ENCODE measurements at places on chromosomes 3 and 15.

- DNase-seq = no peak
Measured at GRCh38 chr3:147425388-147425850, 16.3 kb downstream of the ZIC1 start.

GRCh38 chr3:14410106-14410502 lies 7.7 kb downstream of the SLC6A6 start:
- DNase-seq = no peak

DNA sequence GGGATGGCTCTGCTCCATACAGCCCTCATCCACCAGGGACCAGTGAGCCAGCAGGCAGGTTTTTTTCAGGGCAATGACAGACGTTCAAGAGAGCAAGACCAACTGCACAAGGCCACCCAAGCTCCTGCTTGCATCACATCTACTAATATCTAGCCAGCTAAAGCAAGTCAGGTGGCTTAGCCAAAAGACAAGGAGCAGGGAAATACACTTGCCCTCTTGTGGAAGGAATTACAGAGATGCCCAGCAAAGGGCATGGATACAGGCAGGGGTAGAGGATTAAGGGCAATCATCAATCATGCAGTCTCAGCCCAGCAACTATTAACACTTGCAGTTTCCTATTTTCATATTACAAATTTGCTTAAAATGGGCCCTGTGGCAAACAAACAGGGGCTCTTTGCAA lies 81.5 kb upstream of the NTRK3 start:
- DNase-seq = no peak

DNA sequence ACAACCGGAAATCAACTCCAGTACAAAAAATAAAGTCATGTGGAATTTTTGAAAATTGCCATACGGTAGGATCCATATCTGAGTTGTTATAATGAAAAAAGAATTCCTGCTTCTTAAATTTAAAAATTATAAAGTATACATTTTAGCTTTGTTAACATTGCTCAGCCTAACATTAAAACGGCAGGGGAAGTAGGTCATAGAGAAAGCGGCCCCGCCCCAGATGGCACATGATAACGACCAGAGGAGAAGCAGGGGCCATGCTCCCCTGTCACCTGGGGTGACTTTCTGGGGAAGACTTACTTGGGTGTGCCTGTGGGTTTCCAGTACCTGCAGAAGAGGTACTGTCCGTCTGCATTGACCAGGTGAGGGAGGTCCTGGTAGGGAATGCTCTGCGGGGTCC lies 921 bp downstream of the MGLL start:
- no peak for DNase-seq

DNA sequence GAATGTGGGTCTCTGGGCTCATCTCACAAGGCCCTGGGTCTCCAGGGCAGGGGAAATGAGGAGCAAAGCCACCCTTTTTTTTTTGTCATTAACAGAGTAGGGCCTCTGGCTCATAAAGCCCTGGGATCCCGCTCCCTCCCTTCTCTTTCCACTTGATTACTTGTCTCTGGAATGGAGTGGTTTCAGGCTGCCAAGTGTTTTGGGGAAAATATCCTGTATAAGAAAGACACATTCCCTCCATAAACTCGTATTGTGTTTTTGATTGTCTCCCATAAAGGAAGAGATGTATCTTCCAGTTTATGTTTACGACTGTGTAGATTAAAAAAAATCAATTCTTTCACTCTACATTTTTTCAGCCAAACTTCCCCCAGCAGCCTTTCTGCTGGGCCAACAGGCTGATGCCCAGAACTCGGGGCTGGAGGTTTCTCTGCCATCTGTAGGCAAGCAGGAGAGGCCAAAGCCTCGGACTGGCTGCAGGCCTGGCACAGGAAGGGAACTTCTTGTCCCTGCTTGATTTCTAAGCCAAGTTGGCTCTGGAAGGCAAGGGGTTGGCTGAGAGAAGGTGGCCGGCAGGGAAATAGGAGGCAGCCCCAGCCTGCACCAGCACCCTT lies 49.4 kb upstream of the INSYN1 start:
- no peak for DNase-seq

- DNase-seq = no peak
Measured at GRCh38 chr3:196423044-196423781, 9.0 kb downstream of the UBXN7 start.

- no peak for DNase-seq
Measured at GRCh38 chr3:127903611-127904375, 11.2 kb upstream of the KBTBD12 start.

DNA sequence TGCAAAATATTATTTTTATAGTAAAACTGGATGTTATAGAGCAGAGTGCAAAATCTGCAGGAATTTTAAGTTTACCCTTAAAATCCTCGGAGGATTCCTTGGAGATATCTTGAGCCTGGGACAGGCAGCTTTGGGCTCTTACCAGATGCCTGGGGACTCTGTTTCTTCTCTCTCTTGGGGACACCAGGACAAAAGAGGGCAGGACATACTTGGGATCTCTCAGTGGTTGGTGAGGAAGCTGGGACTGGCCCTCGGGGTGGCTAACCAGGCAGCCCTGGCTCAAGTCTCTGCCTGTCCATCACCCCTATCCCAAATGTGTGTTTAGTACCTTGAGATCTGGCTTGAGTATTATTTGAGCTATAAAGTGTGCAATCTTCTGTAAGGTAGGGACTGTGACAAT lies 38.6 kb downstream of the TKT start:
- DNase-seq = no peak

DNA sequence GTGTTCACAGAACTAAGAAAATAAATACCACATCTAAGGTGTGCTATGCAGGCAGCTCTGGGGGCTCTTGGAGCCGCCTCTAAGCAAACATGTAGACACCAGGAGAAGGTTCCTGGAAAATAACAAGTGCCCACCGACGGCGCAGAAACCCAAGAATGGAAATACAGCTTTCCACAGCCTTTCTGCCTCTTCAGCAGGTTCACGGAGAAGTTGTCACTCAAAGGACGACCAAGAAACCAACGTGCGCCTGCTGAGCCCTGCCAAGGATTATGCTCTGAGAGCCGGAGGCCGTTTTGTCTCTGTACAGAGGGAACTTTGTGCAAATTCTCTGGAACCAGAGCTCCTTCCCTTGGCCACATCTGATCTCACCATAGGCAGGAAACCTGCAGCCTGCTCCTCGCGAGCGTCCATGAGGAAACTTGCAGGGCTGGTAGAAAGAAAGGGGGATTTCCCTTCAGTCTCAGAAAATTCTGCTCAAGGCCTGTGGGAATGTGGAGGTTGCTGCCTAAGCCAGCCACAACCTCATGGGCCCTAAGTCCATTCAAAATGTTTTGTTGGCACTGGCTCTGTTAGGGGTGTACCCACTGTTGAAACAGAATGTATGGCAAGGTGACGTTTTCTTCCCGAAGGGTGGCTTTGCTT lies 40.6 kb upstream of the ETV5 start:
- DNase-seq = no peak

DNA sequence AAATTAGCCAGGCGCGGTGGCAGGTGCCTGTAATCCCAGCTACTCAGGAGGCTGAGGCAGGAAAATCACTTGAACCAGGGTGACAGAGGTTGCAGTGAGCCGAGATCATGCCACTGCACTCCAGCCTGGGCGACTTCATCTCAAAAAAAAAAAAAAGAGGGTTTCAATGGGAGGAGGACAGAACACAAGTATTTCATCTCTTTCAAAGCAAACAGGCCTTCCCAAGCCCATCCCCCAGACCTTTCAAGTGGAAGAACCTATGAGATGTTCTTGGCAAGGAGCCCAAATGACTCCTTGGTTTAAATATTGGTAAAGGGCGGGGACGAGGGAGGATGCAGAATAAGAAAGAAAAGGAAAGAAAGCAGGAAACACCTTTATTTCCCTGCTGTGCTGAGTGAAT lies 62.2 kb upstream of the MCF2L2 start:
- peak; percentile 71 for DNase-seq

- no peak for DNase-seq
Measured at GRCh38 chr15:34243226-34243625, 18.4 kb downstream of the EMC4 start.

DNA sequence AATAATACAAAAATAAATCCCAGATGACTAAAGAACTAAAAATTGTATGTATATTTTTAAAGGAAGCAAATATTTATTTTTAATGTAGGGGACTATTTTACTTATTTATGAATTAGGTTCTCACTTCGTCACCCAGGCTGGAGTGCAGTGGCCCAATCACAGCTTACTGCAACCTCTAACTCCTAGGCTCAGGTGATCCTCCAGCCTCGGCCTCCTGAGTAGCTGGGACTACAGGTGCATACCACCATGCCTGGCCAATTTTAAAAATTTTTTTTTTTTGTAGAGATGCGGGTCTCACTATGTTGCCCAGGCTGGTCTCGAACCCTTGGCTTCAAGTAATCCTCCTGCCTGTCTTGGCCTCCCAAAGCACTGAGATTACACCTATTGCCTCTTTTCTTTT lies 42.6 kb downstream of the CMTM7 start:
- no peak for DNase-seq
